ENCODE measurements at places on chromosomes 6 and 20.
A peak's percentile ranks its signal among the peaks of the same experiment; 100 is the strongest.

DNA sequence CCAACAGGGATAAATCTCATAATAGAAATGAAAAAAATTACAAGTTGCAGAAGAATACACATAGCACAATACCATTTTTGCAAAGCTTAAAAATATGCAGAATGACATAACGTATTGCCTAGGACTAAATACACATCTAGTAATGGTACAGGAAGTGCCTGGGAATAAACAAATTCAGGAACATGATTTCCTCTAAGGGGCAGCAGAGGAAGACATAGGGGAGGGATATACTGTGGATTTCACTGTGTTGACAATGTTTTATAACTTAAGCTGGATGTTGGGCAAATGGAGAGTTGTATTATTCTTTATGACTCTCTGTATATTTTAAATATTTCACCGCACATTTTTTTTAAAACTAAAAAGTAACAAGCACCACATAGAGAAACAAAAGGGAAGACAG, 5.6 kb upstream of the GLO1 start:
- no peak for ATAC-seq
- peaks cover 8% of the 10 kb centered on the region for H3K27me3 ChIP-seq
- no peak overlapping the region for H3K27ac ChIP-seq
- H3K4me3 ChIP-seq: no peak overlapping the region

DNA sequence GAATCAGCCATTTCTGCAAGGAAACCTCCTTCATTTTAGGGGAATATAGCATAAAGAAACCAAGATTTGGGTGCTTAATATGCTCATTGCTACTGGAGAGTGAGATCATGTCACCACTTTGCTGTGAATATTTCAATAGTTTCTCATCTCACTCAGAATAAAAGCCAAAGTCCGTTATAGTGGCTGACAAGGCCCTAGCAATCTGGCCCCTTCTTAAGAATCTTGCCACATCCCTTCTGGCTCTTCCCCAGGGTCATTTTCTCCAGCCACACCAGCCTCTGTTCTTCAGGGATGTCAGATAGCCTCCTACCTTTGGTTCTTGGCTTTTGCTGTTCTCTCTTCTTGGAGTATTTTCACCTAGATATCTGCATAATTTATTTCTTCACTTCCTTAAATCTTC, 24.8 kb upstream of the MLIP start:
- H3K27ac ChIP-seq: no peak overlapping the region
- no peaks in the 10 kb centered on the region for H3K4me1 ChIP-seq
- no peak overlapping the region for H3K4me3 ChIP-seq
- H3K27me3 ChIP-seq: peaks cover 3% of the 10 kb centered on the region
- ATAC-seq: no peak
- no peaks in the 10 kb centered on the region for H3K36me3 ChIP-seq

DNA sequence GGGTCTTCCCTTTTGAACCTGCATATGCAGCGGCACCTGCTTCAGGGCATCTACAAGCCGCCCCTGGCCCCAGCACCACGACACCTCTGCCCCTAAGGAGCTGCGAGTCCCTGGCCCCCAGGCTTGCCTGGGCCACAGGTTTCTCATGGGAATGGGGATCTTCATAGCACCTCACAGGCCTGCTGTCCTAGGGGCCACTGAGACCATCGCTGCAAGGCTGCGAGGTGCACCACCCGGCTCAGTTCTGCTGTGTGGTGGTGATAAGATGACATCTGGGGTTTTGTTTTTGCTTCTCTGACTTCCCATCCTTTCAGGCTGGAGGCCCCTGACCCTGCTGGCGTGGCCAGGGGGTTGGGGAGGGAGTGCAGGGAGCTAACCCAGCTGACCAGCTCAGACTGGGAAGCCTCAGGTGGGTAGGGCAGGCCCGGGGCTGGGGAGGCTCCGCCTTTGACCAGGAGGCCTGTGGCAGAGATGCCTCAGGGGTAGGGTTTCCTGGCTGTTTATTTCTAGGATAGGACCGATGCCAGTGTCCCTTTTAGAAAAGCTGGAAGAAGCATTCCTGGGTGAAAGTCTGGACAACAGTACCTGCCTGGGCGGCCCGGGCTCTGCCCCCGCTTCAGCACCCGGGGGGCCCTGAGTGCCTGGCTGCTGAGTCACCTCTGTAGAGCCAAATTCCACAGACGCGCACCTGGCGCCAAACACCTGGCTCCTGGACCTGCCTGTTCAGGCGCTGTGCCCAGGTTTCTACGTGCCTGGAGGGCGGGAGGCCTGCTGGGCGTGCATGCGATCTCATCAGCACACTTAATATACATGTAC, 264.7 kb downstream of the DLL1 start:
- H3K27me3 ChIP-seq: peaks cover 9% of the 10 kb centered on the region
- H3K36me3 ChIP-seq: no peaks in the 10 kb centered on the region
- no peak for ATAC-seq
- H3K4me3 ChIP-seq: no peak overlapping the region
- no peak overlapping the region for H3K27ac ChIP-seq

DNA sequence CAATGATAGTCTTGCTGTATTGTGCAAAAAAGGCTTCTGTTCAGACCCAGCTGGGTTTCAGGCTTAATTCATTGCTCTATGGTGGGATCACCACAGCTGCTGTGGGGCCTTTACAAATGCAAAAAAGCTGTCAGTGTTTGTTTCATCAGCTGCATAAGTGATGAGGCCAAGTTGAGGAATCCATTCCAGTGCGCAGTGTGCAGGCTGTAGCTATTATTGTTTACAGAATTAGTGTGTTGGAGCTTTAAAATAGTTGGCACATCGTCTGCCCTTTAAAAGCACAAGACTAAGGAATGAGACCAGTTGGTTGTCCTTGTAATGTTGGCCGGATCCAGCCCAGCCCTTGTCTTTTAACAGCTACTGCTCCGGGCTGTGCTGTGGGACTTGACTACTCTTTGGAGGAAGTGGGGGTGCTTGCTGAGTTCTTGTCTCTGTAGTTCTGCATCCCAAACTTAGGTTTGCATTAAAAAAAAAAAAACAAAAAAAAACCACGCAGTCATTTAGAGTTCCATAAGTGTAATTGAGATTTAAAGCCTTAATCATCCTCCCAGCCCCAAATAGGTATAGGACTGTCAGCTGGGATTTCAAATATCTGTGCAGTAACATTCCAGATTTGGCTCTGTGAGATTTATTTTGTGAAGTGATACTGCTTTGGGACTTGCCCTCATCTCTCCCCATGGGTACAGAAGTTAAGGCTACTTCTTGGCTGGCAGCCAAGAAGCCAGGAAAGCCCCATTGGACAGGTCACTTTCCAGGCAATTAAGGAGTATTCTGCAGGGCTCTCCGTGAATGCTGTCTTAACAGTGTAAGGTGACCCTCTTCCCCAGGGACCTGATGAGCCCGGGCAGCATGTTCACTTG, 19.3 kb downstream of the JARID2 start:
- H3K4me1 ChIP-seq: peaks cover 71% of the 10 kb centered on the region
- H3K27ac ChIP-seq: no peak overlapping the region
- peak overlapping the region; percentile 57 for H3K4me3 ChIP-seq
- H3K36me3 ChIP-seq: peaks cover 97% of the 10 kb centered on the region

- H3K4me1 ChIP-seq: peaks cover 8% of the 10 kb centered on the region
- H3K27me3 ChIP-seq: no peaks in the 10 kb centered on the region
- H3K36me3 ChIP-seq: peaks cover 26% of the 10 kb centered on the region
- no peak overlapping the region for H3K27ac ChIP-seq
- H3K4me3 ChIP-seq: no peak overlapping the region
These were observed 82.3 kb downstream of the PTPN1 start for GRCh38 chr20:50592282-50593004.

DNA sequence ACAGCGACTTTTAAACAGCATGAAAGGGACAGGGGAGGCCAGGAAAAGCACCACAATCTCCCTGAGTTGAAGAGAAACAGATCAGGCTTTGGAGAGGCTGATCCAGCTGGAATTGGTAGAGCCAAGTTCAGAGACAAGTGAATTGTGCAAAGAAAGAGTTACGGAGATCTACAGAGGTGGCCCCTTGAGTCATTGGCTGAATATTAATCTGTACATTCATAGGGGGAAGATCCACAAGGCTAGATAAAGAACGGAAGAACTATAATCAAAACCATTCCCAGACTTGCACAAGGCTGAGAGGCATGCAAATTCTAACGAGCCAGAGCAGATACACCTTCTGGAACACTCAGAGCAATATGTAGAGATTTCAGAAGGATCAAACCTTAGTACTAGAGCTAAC, 14.2 kb upstream of the FOXQ1 start:
- H3K4me3 ChIP-seq: no peak overlapping the region
- H3K27me3 ChIP-seq: peaks cover 46% of the 10 kb centered on the region
- no peak for ATAC-seq

DNA sequence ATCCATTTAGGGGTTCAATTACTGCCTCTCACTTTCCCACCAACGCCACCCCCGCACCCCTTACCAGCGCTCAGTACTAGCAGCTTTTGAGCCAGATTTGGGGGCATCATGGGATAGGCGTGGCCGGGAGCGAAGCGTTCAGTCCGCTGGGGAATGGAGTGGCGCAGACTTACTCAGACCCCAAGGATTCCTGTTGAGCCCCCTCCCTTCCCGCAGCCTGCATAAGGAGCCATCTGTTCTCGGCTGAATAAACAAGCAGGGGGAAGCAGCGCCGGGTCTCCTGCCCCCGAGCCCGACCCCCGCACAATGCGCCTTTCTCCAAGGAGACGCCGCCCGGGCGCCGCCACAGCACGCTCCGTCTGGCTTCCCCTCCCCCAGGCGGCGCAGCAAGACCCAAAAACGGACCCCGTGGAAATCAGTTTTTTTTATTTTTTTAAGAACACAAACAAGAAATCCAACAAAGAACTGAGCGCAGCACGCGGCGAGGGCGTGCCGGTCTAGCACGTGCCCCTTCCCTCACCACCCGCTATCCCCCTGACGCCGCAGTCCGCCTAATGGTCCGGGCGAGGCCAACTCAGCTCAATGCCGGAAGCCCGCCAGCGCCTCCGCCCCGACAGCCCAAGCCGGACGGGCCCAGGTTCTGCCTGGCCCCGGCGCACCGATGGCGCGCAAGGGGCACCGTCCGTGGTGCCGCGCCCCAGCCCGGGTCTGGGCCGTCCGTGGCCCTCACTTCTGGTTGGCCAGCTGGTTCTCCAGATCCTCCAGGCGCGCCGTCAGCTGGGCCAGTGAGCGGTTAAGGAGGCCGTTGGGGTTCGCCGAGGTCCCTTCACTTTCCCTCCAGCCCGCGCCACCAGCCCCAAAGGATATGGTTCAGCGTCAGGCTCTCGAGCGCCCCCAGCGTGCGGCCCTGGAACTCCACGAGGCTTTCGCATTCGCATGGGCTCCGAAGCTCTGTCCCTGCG, 13.3 kb upstream of the RBPJL start:
- ATAC-seq: peak; percentile 92
- H3K27ac ChIP-seq: no peak overlapping the region
- peak overlapping the region; percentile 66 for H3K4me3 ChIP-seq
- H3K27me3 ChIP-seq: peaks cover 13% of the 10 kb centered on the region
- H3K4me1 ChIP-seq: no peaks in the 10 kb centered on the region
- H3K36me3 ChIP-seq: no peaks in the 10 kb centered on the region

DNA sequence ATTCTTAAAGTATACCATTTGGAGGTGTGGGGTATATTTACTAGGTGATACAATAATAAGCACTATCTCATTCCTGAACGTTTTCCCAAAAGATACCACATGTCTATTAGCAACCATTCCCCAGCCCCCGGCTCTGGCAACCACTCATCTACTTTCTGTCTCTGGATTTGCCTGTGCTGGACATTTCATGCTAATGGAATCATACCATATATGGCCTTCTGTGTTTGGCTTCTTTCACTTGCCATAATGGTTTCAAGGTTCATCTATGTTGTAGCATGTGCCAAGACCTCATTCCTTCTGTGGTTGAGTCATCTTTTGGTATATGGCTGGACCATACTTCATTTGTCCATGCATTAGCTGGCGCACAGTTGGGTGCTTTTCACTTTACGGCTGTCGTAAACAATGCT, 39.7 kb downstream of the BCAS4 start:
- H3K4me1 ChIP-seq: peaks cover 5% of the 10 kb centered on the region
- no peaks in the 10 kb centered on the region for H3K36me3 ChIP-seq
- ATAC-seq: no peak
- H3K4me3 ChIP-seq: no peak overlapping the region

- H3K27me3 ChIP-seq: peaks cover 4% of the 10 kb centered on the region
- H3K27ac ChIP-seq: no peak overlapping the region
- no peaks in the 10 kb centered on the region for H3K4me1 ChIP-seq
- H3K4me3 ChIP-seq: no peak overlapping the region
These were observed 244.2 kb downstream of the EPM2A start for GRCh38 chr6:145491126-145491525.

- no peaks in the 10 kb centered on the region for H3K27me3 ChIP-seq
- ATAC-seq: no peak
- H3K4me3 ChIP-seq: no peak overlapping the region
- H3K36me3 ChIP-seq: no peaks in the 10 kb centered on the region
- H3K4me1 ChIP-seq: no peaks in the 10 kb centered on the region
These were observed 444.6 kb downstream of the KIF16B start for GRCh38 chr20:16128538-16129106.

DNA sequence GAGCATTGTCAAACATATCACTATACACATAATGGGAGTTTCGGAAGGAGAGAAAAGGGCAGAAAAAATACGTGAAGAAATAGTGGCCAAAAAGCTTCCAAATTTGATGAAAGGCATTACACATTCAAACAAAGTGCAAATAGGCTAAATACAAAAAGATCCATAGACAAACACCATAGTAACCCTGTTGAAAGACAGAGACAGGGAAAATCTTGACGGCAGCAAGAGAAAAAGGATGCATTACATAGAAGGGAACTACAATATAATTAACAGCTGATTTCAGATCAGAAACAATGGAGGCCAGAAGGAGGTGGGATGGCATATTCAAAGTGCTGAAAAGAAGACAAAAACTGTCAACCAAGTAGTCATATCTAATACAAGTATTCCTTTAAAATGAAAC, 170.8 kb downstream of the MRPL14 start:
- no peak overlapping the region for H3K27ac ChIP-seq
- no peaks in the 10 kb centered on the region for H3K36me3 ChIP-seq
- ATAC-seq: no peak
- H3K4me3 ChIP-seq: no peak overlapping the region

GRCh38 chr6:137926207-137926731, 59.2 kb downstream of the TNFAIP3 start:
- peaks cover 33% of the 10 kb centered on the region for H3K4me1 ChIP-seq
- ATAC-seq: no peak
- H3K36me3 ChIP-seq: peaks cover 8% of the 10 kb centered on the region
- H3K4me3 ChIP-seq: peak overlapping the region; percentile 81

DNA sequence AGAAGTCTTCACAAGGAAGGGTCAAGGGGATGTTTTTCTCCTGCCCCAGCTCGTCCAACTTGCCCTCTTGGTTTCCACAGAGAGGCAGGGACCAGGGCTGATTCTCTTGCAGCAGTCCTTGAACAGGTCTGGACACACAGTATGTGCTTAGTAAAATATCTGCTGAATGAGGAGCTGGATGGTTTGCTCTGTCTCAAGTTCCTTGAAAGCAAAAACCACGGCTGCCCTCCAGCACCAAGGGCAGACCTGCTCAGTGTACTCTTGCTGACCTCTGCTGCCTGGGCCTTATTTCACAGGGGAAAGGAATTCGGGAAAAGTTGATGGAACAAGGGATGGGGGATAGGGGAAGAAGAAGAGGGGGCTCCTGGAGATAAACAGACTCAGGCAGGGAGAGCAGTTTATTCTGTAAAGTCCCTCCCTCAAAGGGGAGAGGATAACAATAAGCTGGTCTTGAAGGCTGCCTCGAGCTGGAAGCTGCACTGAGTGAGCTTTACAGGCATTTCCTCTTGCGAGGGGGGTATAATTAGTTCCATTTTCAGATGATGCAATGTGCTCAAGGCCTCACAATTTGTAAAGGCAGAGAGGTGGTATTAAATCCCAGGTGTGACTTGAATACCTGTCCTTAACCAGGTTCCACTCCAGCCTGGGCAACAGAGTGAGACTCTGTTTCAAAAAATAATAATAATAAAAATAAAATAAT, 10.3 kb downstream of the KCNK5 start:
- H3K4me3 ChIP-seq: no peak overlapping the region
- no peaks in the 10 kb centered on the region for H3K27me3 ChIP-seq
- peaks cover 21% of the 10 kb centered on the region for H3K4me1 ChIP-seq
- ATAC-seq: no peak
- H3K27ac ChIP-seq: no peak overlapping the region

- H3K27ac ChIP-seq: peak overlapping the region; percentile 34
- H3K4me1 ChIP-seq: peaks cover 53% of the 10 kb centered on the region
- no peaks in the 10 kb centered on the region for H3K27me3 ChIP-seq
These were observed 44.3 kb downstream of the TOP1 start for GRCh38 chr20:41072915-41073314.

All from activated T-helper 17 cell treated with anti-CD3 and anti-CD28 coated beads, Interleukin-2, amount 50 U/mL, for 72 hours (primary cell).